BJ (cell line): ENCODE measurements at places on chromosomes 5 and 9.

GRCh38 chr9:107548298-107549142, 59.0 kb upstream of the KLF4 start:
- DNase-seq: peak; percentile 78

DNA sequence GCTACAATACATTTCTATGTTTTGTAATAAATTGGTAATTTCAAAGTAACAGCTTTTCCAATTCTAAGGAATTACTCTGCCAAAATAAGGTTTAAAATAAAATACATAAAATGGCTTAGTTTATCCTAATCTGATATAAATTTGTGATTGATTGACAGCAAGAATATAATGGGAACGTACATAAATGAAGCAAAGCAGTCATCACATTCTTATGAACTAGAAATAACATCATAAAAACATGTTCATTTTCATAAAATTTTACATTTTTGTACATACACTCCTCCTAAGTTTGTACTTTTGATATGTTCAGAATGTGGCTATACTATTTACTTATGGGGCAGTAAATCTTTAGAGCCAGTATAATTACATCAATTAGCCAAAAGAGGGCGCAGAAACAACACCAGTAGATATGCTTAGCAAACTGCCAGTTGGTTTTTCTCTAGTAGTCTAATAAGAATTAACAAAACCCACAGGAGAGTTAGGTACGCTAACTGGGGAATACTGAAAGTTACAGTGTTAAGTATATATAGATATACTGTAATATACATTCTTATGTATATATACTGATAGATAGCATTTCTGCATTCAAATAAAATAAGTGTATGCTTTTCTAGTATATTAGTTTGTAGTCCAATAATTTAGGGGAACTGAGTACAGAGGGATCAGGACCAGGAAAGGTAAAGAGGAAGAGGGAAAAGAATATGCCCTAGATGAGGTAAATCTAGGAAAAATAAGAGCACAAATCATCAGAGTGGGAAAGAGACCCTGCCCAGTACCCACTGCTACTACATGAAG, 76.8 kb downstream of the ZDHHC21 start:
- DNase-seq: peak; percentile 5

GRCh38 chr9:18492612-18493011, 18.7 kb downstream of the ADAMTSL1 start:
- DNase-seq: no peak

- DNase-seq: no peak
Observed at GRCh38 chr5:111509119-111509518, 3.2 kb downstream of the STARD4 start.

DNA sequence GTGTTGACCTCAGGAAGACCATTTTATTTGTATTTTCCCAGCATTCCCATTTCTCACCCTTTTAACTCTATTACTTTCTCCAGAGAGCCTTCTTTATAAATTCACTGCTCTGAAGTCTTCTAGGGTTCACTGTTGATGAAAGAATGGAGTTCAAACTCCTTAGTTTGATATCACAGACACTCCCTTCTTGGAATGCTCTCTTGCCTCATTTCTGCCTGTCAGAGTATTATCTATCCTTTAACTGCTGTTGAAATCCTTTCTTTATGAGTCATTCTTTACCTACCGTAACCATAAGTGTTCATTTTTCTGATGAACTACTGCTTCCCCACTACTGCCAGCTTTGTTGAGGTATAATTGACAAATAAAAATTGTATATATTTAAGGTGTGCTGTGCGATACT, 4.3 kb downstream of the RIC1 start:
- no peak for DNase-seq

DNA sequence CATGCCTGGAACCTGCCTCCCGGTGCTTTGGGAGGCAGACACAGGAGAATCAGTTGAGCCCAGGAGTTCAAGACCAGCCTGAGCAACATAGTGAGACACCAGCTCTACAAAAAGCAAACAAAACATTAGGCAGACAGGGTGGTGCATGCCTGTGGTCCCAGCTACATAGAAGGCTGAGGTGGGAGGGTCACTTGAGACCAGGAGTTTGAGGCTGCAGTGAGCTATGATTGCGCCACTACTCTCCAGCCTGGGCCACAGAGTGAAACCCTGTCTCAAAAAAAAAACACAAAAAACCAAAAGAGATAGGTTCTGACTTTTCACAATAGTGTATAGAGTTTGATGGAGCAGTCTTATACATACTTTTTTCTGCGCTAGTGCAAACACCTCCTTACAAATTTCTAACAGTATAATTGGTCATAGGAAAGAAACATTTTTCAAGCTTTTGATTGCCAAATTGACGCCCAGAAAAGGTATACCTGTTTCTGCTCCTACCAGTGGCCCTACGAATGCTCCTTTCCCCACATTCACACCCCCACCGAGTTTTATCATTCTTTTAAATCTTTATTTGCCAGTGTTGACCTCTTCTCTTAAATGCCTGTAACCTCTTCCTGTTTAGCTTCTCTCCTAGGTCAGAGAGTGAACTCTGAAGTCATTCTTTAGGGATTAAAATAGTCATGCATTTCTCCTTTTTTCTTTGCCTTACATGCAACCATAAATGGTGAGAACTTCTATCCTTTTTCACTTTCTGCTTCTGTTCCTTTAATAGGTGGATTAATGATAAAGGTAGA, 7.5 kb downstream of the DOCK8 start:
- no peak for DNase-seq

DNA sequence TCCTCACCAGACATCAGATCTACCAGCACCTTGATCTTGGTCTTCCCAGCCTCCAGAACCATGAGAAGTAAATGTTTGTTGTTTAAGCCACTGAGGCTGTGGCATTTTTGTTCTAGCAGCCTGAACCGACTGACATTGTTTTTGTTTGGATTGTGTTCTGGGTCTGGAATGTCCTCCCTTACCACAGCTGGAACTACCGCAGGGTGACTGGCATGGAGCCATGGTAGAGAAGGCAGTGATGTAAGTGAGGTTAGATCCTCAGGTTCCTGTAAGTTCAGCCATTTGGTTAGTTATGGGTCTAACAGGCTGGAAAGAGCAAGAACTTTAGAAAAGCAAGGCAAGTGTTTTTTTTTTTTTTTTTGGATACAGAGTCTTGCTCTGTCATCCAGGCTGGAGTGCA, 209.3 kb downstream of the DAB2IP start:
- DNase-seq: peak; percentile 58

DNA sequence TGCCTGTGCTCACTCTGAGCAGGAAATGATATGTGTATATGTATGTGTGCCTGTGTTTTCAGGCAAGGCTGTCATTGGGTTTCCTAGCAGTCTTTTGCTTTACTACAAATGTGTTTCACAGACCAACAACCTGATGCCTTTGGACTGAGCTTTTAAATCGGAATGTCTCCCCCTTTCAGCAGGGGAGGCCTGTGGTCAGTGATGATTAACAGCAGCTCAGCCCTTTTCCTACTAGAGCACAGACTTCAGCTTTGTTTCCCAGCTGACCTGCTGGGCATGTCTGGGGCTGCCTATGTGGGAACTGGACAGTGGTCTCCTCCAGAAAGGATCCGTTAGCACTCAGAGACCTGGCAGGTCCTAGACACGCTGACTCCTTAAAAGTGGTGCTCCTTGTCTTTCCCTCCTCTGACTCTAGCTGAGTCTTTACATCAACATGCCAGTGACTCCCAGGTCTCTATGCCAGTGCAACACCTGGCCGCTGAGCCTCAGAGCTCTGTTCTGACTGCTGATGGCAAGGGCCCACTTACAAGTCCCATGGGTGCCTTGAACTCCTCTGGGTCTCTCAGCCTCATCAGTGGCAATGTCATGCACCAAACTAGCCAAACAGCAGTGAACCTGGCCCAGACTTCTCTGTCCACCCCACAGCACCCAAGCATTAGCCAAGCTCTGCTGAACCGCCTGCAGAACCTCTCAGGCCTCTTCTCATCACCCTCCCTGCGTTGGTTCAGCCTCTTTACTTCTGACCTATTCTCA, 7.7 kb downstream of the MACROH2A1 start:
- peak; percentile 70 for DNase-seq

DNA sequence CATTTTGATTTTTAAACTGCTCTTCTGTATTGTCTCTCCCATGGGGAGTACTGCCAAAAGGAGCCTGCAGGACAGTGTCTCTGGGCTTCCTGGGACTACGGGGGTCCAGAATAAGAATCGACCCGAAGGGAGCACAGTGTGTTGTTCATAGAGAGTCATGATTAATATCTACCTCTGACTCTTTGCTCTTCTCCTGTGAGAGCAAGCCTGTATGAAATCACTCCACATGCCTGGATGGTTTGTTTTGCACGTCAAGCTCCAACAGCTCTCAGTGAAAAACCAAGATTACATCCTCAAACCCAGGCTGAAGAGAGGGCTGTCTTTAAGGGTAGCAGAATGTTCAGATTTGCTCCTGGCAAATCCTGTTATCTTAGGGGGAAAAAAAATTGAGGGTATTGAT, 1860.0 kb upstream of the WWC1 start:
- no peak for DNase-seq
